CD4-positive, alpha-beta memory T cell (primary cell): ENCODE measurements at places on chromosomes 3 and 15. TPM values are rescaled to one million over a fixed set of nuclear protein-coding genes. Genes with fewer than 3 reads are reported as not detected.

The ALAS1 gene
- 34.6 TPM for total RNA-seq

- DNase-seq = no peak
- H3K27me3 ChIP-seq = no peaks in the 10 kb centered on the region
- H3K4me1 ChIP-seq = no peaks in the 10 kb centered on the region
- H3K27ac ChIP-seq = no peak overlapping the region
- H3K36me3 ChIP-seq = no peaks in the 10 kb centered on the region
- no peak overlapping the region for H3K4me3 ChIP-seq
These were observed 11.5 kb upstream of the DNAJC13 start for GRCh38 chr3:132405609-132406299.

- no peak for DNase-seq
- H3K27me3 ChIP-seq = no peaks in the 10 kb centered on the region
- no peaks in the 10 kb centered on the region for H3K36me3 ChIP-seq
- no peak overlapping the region for H3K4me3 ChIP-seq
- H3K27ac ChIP-seq = no peak overlapping the region
These were observed 20.1 kb upstream of the ALDH1L1 start for GRCh38 chr3:126200534-126200933.

DNA sequence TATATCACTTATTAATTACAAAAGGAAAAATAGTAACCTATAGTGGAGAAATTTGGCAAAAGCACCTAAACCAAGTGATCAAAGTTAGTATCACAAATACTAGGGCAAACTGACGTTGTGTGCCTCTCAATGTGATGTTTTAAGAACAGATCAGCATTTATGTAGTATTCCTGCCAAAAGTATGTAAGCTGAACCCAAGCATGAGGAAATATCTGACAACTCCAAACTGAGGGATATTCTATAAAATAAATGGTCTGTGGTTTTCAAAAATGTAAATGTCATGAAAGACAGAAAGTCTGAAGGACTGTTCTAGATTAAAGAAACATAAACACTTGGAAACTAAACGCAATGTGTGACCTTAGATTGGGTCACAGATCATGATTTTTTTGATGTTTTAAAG is 34.3 kb upstream of the PIK3CA start:
- H3K36me3 ChIP-seq = no peaks in the 10 kb centered on the region
- peaks cover 4% of the 10 kb centered on the region for H3K27me3 ChIP-seq
- no peak overlapping the region for H3K4me3 ChIP-seq
- H3K4me1 ChIP-seq = no peaks in the 10 kb centered on the region
- H3K27ac ChIP-seq = no peak overlapping the region

DNA sequence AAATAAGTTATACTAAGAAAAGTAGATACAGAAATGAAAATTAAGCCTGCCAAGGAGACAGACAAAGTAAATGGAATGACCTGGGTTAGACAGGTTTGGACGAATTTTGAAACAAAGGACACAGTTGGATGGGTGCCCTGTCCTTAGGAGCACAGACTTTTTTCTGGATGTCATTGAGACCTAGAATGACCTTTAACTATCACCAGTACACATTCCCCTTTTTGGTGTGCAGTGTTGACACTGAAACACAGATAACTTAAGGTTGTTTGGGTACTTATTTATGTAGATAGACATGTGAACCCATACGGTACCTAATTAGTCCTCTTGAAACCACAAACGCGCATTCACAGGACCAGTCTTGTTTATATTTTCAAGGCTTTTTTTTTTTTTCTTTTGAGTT is 86.7 kb downstream of the PPARG start:
- no peaks in the 10 kb centered on the region for H3K36me3 ChIP-seq
- DNase-seq = no peak
- H3K27ac ChIP-seq = no peak overlapping the region
- H3K4me1 ChIP-seq = peaks cover 10% of the 10 kb centered on the region
- H3K4me3 ChIP-seq = no peak overlapping the region
- H3K27me3 ChIP-seq = no peaks in the 10 kb centered on the region

The UROC1 gene
- not detected for total RNA-seq

DNA sequence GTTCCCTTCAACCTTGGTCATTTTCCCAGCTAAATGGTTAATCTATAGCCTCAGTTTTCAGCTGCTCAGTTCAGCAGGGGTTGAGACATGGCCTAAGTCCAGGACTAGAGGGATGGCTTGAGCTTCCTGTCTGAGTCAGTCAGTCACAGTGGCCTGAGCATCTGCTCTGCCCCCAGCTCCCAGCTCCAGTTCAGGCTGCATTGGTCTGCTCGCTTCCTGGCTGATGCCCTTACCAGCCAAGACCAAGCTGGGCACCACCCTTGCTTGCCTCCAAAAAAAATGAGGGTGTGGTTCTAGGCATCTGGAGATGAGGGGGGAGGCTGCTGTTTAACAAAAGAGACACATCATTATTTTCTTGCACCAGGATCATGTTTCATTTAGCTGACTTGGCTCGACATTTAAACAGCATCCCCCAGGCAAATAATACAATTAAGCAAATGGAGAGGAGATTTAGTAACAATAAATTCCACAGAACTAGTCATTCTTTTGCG is 70.7 kb downstream of the WNT5A start:
- no peaks in the 10 kb centered on the region for H3K27me3 ChIP-seq
- H3K4me3 ChIP-seq = no peak overlapping the region
- no peaks in the 10 kb centered on the region for H3K36me3 ChIP-seq
- DNase-seq = no peak
- no peaks in the 10 kb centered on the region for H3K4me1 ChIP-seq

- no peaks in the 10 kb centered on the region for H3K36me3 ChIP-seq
- H3K27ac ChIP-seq = no peak overlapping the region
- no peak overlapping the region for H3K4me3 ChIP-seq
- no peaks in the 10 kb centered on the region for H3K4me1 ChIP-seq
- no peaks in the 10 kb centered on the region for H3K27me3 ChIP-seq
These were observed 58.5 kb upstream of the CTSH start for GRCh38 chr15:79003301-79003700.

DNA sequence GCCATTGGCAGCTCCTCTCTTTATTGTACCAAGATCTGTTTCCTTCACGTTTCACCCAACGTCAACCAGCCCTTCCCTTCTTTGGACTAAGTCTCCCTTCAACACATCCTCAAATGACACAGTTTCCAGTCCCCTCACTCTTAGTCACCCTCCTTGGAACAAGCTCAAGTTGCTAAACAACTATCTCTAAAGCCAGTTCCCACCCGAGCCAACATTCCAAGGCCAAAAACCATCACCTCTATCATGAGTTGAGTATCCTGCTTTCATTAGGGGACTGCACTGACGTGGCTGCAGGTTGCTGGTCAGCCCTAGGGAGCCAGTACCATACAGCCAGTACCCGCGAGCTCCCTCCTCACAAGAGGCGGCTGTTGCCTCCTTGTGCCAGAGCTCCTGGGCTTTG is 73.8 kb downstream of the LIPC start:
- H3K27ac ChIP-seq = no peak overlapping the region
- DNase-seq = no peak
- no peaks in the 10 kb centered on the region for H3K36me3 ChIP-seq
- no peaks in the 10 kb centered on the region for H3K27me3 ChIP-seq
- no peak overlapping the region for H3K4me3 ChIP-seq

DNA sequence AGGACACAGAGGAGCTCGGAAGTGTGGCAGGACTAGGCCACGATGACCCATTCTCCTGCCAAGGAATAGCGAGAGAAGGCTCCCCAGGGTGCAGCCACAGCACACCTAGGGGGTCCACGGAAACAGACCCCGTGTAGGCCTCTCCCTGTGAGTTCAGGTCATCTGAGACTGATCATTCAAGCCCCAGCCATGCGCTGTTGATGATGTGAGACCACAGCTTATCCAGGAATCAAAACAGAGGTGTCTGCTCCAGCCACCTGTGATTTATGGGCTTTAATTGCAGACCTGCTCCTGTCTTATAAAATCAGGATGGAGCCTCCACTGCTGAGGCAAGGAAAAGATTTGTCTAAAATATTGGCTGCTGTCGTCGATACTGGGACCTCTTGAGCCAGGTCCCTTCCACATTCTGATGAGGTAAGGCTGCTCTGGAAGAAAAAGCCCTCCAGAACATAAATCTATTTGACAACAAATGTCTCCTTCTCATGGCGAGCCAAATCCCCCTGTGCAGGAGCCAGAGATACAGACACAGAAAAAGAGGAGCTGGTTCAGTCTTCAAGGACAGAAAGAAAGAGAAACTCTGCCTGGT is 186.7 kb downstream of the TJP1 start:
- H3K4me3 ChIP-seq = no peak overlapping the region
- no peaks in the 10 kb centered on the region for H3K4me1 ChIP-seq
- H3K36me3 ChIP-seq = no peaks in the 10 kb centered on the region
- no peaks in the 10 kb centered on the region for H3K27me3 ChIP-seq

DNA sequence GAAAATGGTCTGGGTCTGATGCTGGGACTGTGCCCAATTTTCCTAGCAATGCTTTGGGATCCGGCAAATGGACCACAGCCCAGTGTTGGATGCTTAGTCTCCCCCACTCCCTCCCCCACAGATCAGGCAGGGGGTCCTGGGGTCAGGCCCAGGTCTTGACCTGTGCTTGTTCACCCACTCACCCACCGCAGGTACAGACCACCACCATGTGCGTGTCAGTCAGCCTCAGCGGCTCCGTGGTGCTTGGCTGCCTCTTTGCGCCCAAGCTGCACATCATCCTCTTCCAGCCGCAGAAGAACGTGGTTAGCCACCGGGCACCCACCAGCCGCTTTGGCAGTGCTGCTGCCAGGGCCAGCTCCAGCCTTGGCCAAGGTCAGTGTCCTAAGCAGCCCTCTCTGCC is 10.6 kb downstream of the GRM2 start:
- H3K4me3 ChIP-seq = no peak overlapping the region
- H3K27ac ChIP-seq = no peak overlapping the region
- no peaks in the 10 kb centered on the region for H3K36me3 ChIP-seq
- H3K4me1 ChIP-seq = peaks cover 23% of the 10 kb centered on the region
- no peak for DNase-seq

DNA sequence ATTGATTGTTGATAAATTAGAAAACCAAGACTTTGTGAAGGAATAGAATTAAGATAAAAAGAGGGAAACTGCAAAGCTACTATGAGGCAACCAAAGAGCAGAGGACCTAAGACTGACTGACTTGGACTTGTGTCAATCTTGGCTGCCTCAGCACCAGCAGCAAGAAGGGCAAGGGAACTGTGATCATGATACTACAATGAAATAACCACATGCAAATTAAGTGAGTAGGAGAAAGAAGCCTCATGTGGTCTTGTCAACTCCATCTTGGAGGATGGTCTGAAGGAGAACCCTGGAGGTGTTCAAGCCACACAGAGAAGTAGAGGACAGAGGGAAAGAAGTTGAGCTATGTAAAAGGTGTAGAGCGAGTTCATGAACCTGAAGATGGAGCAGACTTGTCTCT is 47.3 kb upstream of the THRB start:
- DNase-seq = no peak
- no peaks in the 10 kb centered on the region for H3K4me1 ChIP-seq
- no peak overlapping the region for H3K4me3 ChIP-seq
- H3K27ac ChIP-seq = no peak overlapping the region

The EXD1 gene
- not detected for total RNA-seq

The KLHL6 gene
- total RNA-seq = 56.1 TPM

DNA sequence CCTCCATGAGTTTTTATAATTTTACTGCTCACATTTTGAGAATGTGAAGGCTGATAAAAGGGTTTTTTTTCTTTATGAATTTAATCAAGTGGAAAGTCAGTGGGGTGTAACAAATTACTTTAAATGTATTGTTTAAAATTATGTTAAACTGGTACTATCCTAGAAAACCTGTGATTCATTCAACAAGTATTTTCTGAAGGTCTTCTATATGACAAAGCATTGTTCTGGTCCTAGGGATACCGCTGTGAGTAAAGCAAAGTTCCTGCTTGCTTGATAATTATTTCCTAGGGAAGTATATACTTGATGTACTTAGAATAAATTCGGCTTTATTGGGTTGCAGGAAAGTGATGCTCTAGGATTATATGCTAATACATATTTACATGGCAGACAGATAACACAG is 152.8 kb upstream of the GOLGA6L4 start:
- H3K36me3 ChIP-seq = no peaks in the 10 kb centered on the region
- H3K4me1 ChIP-seq = peaks cover 4% of the 10 kb centered on the region
- H3K27me3 ChIP-seq = peaks cover 11% of the 10 kb centered on the region

The LRIG1 gene
- 66.3 TPM for total RNA-seq
